ENCODE measurements at places on chromosomes 1 and 21. TPM values are rescaled to one million over a fixed set of nuclear protein-coding genes. Genes with fewer than 3 reads are reported as not detected.

Gene DIO1
- total RNA-seq, result not detected

DNA sequence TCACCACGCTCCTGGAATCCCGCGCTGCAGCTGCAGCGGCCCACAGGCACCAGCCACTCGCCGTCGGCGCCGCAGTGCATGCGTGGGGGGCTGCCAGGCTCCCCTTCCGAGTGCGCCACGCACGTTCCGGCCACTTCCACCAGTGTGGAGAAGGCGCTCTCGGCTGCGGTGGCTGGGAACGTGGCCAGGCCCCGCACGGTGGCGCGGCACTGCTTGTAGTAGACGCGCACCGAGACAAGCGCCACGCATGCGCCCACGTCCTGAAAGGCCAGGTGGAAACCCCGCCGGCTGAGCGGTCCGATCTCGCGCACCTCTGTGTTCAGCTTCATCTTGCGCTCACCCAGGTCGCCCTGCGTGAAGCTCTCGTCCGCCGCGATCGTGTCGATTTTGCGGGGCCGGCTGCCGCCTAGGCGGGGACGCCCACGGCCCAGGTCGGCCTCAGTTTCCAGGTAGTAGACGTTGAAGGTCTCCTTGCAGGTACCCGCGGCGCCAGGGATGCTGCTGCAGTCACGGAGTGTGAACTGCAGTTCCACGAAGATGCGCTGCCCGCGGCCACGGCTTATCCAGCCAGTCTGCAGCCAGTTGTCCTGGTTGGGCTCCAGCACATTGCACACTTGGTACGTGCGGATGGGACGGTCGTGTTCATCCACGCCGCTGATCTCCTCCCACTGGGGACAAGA, 3.4 kb downstream of the EPHA10 start:
- no peak for DNase-seq

DNA sequence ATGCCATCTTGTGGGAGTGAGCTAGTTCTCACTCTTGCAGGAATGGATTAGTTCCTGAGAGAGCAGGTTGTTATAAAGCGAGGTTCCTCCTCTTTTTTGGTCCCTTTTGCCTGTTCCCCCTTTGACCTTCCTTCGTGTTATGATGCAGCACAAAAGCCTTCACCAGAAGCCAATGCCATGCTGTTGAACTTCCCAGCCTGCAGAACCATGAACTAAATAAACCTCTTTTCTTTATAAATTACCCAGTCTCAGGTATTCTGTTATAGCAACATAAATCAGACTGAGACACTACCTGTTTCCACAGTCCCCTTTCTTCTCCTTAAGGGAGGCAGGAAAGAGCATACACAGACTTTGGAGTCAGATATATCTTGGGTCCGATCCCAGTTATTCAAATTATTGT, 25.6 kb downstream of the DISP3 start:
- no peak for DNase-seq

Gene WNT2B
- total RNA-seq, result 5.0 TPM

Gene TNFRSF9
- total RNA-seq, result 0.44 TPM

Gene FCRL6
- 1.0 TPM for total RNA-seq

- no peak for DNase-seq
Measured at GRCh38 chr1:26053718-26054560, 8.0 kb upstream of the SLC30A2 start.

GRCh38 chr1:227390525-227390924, 72.2 kb upstream of the CDC42BPA start:
- no peak for DNase-seq

DNA sequence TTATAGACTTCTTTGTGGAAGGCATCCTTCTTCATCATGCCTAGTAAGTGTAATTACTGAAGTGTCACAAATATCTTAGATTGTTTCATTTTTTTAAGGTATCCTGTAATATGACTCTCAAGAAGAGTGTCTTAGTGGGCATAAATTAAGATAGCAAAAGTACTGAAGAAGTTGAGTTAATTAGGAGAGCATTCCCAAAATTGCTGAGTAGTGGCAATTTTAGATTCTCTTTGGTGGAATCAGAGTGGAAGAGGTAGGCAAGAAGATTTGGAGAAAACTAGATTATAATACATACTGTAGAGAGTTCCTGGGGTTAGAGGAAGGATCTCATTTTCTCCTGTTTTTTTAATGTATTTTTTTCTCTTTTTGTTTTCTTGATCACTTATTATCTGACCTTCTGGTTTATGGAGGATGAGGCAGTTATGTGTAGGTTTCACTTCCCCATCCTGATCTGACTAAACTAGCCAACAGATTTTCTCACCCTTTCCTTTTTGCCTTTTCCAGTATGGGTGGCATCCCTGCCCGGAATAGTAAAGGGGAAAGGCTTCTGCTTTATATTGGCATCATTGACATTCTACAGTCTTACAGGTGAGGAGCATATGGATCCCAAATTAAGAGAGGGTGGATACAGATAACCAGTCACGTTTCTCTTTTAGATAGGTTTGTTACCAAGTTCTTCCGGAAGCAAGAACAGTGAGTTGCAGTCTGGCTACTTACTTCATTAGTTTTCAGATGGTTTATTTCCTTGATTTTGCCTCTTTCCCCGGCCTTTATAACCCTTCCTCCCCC, 16.7 kb upstream of the PSMD4 start:
- DNase-seq, result no peak

GRCh38 chr1:212455803-212456528, 23.2 kb downstream of the NENF start:
- DNase-seq, result peak; percentile 92

Measured in omental fat pad (tissue), 4 donors.